ENCODE measurements at places on chromosomes 3 and 15.

DNA sequence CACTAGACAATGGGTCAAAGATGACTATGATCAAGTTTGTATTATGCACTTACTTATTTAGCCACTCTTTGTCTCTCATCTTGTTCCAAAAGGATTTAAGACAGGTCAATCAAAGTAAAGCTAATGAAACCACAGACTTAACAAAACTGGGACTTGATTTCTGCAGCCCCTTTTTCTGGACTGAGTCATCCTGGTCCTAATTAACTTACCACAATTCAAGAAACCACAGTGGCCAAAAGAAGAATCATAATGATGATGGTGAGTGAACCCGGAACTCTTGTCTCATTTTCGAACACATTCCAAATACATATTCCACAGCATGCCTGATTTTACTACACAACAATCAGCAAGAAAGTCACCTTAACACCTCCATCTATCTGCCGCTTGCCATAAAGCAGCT is 1333.0 kb downstream of the ROBO1 start:
- no peak for DNase-seq

DNA sequence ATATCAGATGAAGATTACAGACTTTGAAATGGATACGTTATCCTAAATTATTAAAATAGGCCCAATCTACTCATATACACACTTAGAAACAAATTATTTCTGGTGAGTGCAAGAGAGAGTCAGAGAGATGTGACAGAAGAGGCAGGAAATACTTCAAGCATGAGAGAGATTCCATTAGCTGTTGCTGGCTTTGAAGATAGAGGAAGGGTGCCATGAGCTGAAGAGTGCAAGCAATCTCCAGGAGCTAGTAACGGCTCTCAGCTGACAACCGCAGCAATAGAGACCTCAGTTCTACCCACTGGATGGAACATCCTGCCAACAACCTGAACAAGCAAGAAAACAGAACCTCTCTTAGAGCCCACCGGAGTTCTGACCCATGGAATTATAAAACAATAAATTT is 270.7 kb upstream of the SLITRK3 start:
- no peak for DNase-seq

GRCh38 chr3:30586096-30586805 is 20.1 kb upstream of the TGFBR2 start:
- DNase-seq, result no peak

DNA sequence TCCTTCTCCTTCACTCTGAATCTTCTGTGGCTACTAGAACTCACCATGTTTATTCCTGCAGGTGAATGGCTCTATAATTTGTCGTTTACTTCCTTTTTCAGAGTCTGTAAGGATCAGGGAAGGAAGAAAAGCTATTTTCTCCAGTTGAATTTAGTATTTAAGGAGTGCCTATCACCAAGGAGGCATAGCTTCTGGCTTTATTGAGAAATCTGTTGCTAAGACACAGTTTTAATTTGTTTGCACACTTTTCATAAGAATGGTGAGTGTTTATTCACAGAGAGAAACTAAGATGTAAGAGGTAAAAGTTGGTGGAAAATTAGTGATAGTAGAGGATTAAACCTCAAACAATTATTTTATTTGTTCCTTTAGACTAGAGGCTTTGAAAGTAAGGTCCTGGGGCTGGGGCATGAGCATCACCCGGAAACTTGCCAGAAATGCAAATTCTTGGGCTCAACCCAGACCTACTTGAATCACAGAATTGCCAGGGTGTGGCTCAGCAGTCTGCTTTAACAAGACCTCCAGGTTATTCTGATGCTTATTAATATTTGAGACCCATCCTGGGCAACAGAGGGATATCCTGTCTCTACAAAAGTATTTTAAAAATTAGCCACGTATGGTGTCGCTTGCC is 461.3 kb downstream of the AGBL1 start:
- DNase-seq, result no peak

GRCh38 chr15:68354923-68355322 is 77.0 kb downstream of the ITGA11 start:
- no peak for DNase-seq

- no peak for DNase-seq
Observed at GRCh38 chr15:62798536-62798935, 244.0 kb upstream of the TPM1 start.

DNA sequence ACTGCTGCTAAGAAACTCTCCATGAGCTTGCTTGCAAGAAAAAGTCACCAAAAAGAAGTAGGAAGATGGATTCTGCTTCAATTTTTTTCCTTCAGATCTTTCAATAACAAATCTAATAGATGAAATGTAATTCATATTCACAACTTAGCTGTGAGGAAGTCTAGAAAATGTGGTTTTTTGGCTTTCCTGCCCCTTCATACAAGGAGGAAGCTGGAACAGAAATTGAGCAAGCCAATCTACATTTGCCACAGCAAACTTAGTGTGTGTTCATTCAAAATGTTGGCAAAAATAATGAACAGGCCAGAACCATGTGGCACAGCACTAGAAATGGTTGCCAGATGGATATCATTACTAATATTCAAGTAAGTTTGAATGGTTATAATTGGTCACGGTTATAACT is 93.2 kb upstream of the NEDD4 start:
- DNase-seq, result no peak

- DNase-seq, result peak; percentile 69
Observed at GRCh38 chr3:45665101-45665572, 24.1 kb upstream of the SACM1L start.

GRCh38 chr3:172461530-172462138 is 13.4 kb upstream of the GHSR start:
- DNase-seq, result no peak

DNA sequence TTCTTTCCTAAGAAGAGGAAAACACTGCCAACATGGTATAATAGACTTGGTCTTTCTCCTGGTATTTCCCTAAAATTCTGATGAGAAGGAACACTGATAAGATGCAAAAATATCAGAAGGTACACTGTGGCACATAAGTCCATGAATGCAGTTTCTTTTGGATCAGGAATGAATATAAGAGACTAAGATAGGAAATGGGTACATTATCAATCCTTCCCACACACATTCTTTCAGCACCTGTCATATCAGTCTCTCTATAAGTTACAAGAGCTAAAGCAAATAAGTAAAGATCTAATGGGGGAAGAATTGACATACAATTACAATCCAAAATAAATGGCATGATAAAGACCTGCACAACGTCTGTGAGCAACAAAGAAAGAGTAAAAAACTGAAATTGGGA is 1101.0 kb downstream of the ROBO2 start:
- DNase-seq, result no peak

DNA sequence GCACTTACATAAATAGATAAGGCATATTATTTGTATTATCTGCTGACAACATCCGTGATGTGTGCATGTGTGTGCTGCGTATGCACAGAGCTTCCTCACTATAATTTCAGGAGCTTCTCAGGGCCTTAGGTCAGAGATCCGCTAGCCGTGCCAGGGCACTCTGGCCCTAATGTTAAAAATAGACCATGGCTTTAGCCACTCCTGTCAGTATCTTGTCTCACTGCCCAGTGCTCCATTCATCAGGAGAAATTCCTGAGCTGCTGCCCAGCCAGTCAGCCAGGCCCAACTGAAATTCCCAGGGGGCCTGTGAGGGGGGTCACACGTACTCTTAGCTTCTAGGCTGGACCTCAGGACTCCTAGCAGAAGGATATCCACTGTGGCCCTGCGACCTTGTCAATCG is 70.0 kb upstream of the ABHD2 start:
- DNase-seq, result no peak

- no peak for DNase-seq
Observed at GRCh38 chr3:146594843-146595482, 10.2 kb downstream of the PLSCR5 start.

DNA sequence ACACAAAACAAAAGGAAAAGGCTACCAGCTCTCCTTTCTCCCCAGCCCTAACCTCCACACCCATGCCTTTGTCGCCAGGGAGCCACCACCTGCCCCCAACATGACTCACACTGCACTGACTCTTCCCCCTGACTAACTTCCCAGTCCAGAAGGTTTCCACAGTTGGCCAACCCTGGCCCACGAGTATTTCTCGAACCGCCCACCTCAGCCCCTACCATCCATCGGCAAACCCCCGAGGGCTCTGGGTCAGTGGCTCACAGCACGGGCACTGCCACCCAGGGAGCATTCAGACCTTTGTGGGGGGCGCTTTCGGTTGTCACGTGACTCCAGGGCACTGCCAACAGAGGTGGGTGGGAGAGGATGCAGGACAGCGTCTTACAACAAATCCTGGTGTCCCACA is 152.3 kb downstream of the LRRC28 start:
- no peak for DNase-seq

- no peak for DNase-seq
Observed at GRCh38 chr3:135965506-135966270, at the start of gene PPP2R3A. PPP2R3A (plus strand) TSS chr3:135965728; CDS start chr3:136001499, 35,771 bp downstream.

DNA sequence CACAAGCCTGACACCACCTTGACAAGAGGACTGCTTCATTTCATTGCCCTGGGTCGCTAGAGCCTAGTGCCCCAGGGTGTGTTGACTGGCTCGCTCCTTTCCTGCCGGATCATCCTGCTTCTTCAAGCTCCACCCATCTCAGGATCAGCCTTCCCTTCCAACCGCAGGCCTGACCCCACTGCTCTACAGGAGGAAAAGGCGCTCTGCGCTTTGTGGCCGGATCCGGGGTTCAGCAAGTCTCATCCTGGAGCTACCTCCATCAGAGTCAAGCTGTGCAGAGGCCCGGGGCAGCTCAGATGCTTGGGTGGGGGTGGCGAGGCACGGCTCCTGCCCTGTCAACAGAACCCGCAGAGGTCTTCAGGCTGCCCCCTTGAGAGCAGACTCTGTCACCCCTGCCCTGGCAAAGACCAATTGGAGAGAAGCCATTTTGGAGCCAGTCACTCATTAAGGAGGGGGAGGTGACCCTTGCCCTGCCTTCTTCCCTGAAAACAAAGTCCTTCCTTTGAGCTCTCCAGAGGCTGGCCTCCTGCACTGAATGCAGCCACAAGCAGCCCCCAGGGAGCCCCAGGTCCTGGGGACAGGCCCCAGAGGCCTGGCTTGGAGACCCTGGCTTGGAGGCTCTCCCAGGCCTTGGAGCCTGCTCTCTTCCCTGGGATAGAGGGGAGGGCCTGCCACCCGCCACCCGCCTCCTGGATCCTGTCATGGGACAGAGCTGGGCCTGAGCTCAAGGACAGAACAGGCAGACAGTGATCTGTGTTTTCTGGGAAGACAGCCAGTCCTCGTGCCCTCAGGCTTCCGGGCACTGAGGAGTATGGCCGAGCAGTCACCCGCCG is 80.3 kb downstream of the CPN2 start:
- DNase-seq, result no peak

- DNase-seq, result no peak
Observed at GRCh38 chr15:43107751-43108150, 1.9 kb upstream of the UBR1 start.

DNA sequence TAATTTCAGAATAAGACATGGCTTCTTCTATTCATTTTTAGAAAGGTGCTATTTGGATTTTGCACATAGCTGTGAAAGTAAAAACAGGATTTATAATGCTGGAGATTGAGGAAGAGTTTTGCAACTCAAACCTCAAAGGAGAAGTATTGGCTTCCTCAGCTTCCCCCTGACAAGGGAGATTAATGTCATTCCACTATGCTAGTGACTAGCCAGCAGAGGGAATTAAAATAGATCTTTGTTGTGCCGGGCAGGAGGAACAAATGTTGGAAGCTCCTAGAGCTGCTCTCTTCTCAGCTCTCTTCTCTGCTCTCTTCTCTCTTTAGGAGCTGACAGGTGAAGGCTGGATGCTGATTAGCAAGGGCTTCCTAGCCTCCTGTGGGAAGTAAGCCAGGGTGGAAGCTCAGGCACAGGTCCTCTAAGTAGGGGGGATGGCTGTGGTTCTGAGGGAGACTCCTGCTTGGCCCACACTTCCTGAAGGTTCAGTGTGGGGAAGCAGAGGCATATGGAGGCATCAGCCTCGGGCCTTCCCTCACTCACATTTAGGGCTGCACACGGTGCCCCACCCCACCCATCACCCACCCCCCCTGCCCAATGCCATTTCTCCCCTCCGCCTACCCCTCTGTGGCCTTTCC is 29.6 kb downstream of the CX3CR1 start:
- no peak for DNase-seq

- no peak for DNase-seq
Observed at GRCh38 chr3:126211569-126211968, 31.2 kb upstream of the ALDH1L1 start.

DNA sequence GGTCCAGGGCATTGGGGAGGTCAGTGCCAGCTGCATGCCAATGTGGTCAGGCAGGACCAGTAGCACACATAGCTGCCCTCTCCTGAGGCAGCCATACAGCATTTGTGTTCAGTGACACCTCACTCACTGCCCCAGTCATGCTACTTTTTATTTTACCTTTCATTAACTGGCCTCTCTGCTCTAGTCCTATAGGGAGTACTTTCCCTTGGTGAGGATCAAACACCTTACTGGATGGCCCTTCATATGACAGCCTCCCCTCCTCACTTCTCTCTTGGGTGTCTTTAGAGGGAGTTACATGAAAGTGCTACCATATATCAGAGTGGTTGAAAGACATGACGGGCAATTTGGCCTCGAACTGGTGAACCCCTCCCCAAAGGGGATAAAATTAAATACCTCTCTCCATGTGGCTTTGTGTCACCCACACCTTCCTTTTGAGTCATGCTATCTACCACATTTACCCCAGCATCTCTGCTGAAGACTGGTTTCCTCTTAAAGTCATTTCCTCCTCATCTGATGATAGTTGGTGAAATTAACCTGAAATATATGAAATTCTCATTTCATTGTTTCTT is 17.6 kb downstream of the RLBP1 start:
- no peak for DNase-seq

DNA sequence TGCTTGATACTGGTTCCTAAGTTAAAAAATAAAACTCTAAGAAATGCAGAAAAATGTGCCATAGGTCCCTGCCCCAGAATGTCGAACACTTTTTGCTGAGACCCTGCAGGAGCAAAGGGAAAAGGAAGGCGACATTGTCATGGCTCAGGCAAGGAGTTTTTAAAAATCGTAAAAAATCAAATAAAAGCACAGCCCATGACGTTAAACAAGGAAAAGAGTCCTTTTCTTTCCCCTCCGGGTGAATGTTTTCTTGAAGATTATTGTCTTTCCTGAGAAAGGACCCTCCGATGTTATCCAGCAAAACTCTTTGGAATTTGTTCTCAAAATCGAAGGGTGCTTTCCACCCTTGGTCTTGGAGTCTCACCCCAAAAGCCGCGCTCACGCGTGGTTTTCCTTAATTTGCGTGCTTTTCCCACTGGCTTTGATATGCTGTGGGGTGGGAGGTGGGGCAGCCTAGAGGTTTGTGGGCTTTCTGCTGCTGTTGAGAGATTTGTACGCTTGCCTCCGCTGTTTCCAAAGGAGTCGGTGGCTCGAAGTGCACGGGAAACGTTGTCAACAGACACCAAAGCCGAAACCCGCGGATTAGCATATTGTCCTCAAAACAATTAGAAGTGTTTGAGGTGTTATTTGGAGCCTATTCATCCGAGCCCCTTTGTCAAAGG is 2.9 kb downstream of the SOX14 start:
- DNase-seq, result no peak

DNA sequence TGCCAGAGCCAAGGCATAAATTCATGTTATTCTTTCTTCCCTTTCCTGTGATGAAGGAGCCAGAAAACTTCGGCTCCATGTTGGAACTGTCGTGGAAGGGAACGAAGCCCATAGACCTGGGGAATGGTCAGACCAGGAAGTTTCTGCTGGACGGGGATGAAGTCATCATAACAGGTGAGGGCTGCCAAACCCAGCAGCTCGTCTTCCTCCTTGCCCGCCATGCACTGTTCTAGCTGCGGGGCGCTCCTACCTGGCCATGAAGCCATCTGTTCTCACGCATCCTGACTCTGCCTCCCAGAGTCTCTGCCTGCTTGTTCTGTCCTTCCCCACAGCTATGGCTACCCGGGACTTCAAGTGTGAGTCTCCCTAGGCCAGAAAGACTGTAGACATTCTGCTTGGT is 28.2 kb downstream of the FAH start:
- no peak for DNase-seq

- peak; percentile 59 for DNase-seq
Observed at GRCh38 chr15:62244762-62245161, 79.7 kb upstream of the C2CD4B start.

GRCh38 chr3:52240059-52240885 is 1.3 kb upstream of the TWF2 start:
- peak; percentile 82 for DNase-seq
